ENCODE measurements at places on chromosomes 6 and 20.

- H3K36me3 ChIP-seq = no peaks in the 10 kb centered on the region
- no peaks in the 10 kb centered on the region for H3K27me3 ChIP-seq
- peak; percentile 28 for DNase-seq
- H3K4me3 ChIP-seq = no peak overlapping the region
- no peaks in the 10 kb centered on the region for H3K4me1 ChIP-seq
Measured at GRCh38 chr6:101445527-101445926, 52.0 kb downstream of the GRIK2 start.

DNA sequence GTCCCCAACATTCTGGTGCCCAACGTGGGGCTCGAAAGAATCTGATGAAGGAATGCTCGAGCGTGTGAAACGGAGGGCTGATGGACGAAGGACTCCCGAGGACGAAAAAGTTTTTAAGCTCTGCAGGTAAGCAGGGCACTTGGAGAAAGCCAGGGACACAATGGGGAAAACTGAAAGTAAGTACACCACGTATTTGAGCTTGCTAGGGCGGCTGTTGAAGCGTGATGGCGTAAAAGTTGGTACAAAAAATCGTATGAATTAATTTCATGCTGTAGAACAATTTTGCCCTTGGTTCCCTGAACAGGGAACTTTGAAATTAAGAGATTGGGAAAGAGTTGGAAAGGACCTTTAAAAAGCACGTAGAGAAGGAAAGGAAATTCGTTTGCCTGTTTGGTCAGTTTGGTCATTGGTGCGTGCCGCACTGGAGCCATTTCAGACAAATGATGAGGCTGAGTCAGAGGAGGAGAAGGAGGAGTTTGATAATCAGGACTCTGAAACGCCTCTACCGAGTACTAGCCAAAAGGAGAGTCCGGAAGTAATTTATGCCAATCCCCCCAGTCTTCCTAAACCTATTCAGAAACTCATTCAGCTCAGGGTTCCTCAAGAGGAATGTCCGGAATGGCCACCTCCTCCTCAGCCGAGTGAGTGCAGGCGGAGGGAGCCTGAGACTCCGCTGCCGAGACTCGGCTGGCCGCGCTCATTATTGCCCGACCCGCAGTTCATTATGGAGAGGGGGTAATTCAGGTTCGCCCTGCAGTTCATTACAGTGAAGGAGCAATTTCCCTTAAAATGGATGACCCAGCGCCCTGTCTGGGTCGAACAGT lies 59.2 kb upstream of the PRSS16 start:
- H3K27me3 ChIP-seq = no peaks in the 10 kb centered on the region
- peak overlapping the region; percentile 41 for H3K27ac ChIP-seq
- peak overlapping the region; percentile 81 for H3K4me3 ChIP-seq
- no peaks in the 10 kb centered on the region for H3K4me1 ChIP-seq

- no peak overlapping the region for H3K27ac ChIP-seq
- DNase-seq = no peak
- H3K4me1 ChIP-seq = no peaks in the 10 kb centered on the region
- H3K27me3 ChIP-seq = no peaks in the 10 kb centered on the region
- peaks cover 10% of the 10 kb centered on the region for H3K36me3 ChIP-seq
- no peak overlapping the region for H3K4me3 ChIP-seq
Measured at GRCh38 chr20:46356195-46357029, 48.1 kb upstream of the CDH22 start.

DNA sequence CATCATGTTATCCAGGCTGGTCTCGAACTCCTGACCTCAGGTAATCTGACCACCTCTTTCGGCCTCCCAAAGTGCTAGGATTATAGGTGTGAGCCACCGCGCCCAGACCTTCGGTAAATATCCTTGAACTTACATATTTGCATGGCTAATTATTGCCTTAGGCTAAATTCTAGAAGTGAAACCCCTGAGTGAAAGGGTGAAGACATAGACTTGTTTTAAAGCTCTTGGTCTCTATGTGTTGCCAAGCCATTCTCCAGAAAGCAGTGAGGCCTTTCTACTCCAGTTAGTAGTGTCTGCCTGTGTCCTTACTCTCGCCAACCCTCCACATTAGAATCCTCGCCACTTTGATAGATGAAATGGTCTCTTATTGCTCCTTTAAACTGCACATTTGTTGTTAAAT lies 2.6 kb upstream of the NOTCH4 start:
- H3K4me3 ChIP-seq = no peak overlapping the region
- H3K36me3 ChIP-seq = no peaks in the 10 kb centered on the region
- H3K27ac ChIP-seq = no peak overlapping the region
- DNase-seq = no peak
- peaks cover 3% of the 10 kb centered on the region for H3K27me3 ChIP-seq

GRCh38 chr6:26286168-26286877 lies 78.7 kb upstream of the BTN3A2 start:
- peak overlapping the region; percentile 92 for H3K4me3 ChIP-seq
- DNase-seq = peak; percentile 87
- peak overlapping the region; percentile 94 for H3K27ac ChIP-seq
- H3K27me3 ChIP-seq = no peaks in the 10 kb centered on the region
- H3K36me3 ChIP-seq = 0 out of 2 replicates have a peak, but pooled peaks cover 5% of the 10 kb centered on the region

Measured in PC-3 (cell line).